ENCODE measurements at places on chromosomes 4 and X.
A peak's percentile ranks its signal among the peaks of the same experiment; 100 is the strongest.

DNA sequence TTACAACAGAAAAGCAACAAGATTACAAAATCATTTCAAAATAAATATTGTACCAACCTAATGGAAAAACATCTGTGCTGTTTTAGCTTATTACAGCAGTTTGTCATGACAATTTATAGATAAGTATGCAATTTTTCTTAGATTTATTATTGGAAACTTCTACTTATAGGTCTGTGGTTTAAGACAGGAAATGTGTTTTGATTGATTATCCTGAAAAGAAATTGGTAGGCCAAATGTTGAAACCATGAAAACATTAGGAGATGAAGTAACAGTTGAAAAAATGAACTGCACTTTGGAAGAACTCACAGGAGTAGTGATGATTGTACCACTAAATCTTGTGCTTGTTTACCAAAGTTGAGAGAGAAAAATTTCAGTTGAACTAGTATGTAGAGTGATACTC lies 162.2 kb upstream of the GIMD1 start:
- no peak for DNase-seq

DNA sequence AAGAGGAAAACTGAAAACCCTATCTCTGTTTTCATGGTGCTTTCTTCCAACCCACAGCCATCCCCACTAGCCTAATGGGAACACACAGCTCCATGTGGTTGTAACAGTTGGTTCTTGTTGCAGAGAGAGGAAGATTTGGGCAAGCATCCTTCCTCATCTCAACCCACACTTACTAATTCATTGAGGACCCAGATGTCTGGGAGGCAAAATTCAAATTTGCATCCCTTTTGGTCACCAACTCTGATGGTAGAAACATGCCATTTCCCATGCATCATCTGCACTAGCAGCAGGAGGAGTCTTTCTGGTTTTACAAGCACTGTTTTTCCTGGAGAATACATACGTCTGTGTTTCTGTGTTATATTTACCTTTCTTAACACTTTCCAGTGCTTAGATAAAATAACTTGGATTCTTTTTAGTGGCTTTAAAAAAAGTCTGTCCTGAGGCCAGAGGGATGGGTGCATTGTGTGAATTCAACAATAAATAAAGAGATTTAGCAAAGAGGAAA lies 301.0 kb downstream of the KCTD8 start:
- no peak for DNase-seq

DNA sequence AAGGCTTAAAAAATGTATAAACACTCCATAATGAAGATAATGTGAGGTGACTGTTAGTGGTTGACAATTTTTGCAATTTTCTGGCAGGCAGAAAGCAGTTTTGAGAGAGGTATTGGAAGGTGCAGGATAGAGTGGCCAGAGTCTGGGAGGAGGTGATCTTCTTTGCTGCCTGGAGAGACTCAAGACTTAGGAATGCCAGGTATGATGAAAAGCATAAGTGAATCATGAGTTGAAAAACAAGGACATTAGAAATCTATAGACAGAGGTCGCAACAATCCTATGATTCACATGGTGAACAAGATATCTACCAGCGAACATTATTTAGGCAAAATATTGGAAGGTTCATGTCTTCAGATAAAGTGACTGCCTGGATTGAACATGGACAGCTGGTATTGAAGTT lies 118.5 kb downstream of the CFAP299 start:
- no peak for DNase-seq

GRCh38 chr4:87499403-87500091 lies 29.6 kb downstream of the SPARCL1 start:
- no peak for DNase-seq

GRCh38 chr4:13783800-13784411 lies 156.4 kb upstream of the BOD1L1 start:
- peak; percentile 95 for DNase-seq

DNA sequence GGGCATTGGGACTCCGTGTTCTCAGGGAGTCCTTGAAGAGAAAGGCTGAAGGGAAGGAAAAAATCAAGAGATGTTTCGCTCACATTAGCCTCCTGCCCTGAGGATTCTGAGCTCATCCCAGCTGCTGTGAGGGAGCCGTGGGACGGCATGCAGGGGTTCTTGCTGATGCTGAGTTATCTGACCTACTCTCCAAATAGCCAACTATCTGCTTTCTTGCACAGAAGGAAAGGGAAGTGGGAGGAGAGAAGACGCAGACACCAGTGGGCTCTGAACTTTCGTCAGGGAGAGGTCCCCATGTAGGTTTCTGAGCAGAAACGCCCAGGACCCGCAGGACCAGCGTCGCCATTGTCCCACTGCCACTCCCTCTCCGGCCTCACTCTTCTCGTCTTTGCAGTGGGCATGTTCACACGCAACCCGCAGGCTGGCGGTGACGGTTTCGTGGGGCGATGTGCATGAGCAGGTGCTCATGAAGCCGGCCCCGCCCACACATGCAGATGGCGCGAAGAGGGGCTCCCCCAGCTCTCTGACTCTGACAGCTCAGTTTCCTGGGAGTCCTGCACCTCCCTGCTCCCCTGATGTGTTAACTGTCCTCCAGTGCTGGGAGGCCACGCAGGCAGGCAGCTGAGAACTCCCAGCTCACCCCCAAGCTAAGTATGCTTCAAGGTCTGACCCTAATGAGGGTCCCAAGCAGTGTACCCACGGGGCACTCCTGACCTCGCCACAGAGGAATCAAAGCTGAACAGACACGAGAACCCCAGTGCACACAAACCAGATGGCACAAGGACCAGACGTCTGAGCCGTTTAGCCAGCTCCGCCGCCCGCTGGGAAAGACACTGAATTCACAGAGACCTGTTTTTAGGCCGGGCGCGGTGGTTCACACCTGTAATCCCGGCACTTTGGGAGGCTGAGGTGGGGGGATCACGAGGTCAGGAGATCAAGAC lies 13.6 kb upstream of the ABLIM2 start:
- DNase-seq, result no peak

DNA sequence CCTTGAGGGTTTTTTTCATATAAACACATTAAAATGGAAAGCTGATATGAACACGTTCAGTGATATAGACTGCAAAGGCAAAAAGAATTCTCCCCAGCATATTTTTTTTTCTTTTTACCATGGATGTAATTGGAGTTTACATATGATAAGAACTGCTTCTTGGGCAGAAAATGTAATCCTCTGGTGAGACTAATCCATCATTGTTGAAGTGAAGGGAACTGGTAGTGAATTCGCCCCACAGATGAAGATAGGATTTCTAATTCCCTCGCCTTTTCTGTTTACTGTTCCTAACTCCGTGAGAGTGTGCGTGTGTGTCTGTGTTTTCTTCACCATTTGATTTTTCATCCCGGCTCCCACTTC lies 88.9 kb downstream of the GPR143 start:
- DNase-seq, result no peak

DNA sequence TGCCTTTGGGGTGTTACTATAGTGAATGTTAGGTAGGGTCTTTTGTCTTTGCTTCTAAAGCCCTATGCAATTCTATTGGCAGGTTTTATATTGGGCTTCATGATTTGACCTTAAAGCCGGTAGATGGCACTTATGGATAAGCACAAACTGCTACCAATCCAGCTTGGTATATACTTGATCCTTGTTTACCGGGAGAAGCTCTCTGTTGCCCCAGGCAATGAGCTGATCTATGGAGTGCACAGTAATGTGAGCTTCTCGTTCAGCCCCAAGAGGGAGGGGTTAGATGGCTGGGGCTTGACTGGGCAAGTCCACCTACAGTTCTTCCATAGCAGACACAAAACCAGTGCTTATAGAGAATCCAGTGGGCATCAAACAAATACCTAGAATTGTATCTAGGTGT lies 287.2 kb upstream of the CT83 start:
- DNase-seq, result no peak

GRCh38 chr4:170671171-170671570 lies 581.4 kb upstream of the AADAT start:
- no peak for DNase-seq

DNA sequence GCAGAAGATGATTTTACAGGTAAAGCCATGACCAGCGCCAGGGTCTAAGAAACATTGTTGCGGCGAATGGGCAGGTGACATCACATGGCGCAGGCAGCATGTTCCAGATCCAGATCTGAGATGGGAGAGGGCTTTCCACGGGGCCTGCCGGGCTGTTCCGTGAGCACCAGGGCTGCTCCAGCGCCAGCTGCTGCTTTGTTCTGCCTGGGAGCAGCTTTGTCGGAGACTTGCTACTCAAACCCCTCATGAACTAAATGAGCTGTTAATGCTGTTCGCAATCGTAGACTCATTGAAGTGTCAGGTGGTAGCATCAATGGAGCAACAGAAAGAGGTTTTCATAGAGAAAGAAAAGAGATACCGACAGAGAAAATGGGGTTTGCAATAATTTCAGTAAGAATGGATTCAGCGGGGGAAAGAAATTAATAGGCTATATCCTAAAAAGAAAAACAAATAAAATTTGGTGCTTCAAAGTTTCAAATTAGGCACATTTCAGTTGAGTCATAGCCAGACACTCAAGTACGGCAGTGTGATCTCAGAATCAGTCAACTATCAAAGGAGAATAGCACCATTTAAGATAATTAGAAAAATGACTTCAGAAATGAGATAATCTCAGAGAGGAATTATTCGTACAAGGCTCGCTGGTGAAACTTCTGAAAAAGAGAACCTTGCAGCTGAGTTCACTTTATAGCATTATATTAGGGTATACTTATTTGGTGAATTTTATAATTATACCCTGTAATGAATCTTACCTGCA lies 23.9 kb downstream of the SORBS2 start:
- DNase-seq, result no peak

- DNase-seq, result no peak
Measured at GRCh38 chr4:78862314-78862737, 76.9 kb downstream of the PAQR3 start.

GRCh38 chr4:161197912-161198311 lies 965.9 kb downstream of the FSTL5 start:
- DNase-seq, result no peak

- peak; percentile 78 for DNase-seq
Measured at GRCh38 chr4:87543835-87544461, 14.8 kb upstream of the SPARCL1 start.

GRCh38 chr4:150050566-150050965 lies 27.7 kb upstream of the DCLK2 start:
- no peak for DNase-seq

GRCh38 chrX:46310815-46311497 lies 234.3 kb downstream of the ZNF674 start:
- DNase-seq, result no peak

DNA sequence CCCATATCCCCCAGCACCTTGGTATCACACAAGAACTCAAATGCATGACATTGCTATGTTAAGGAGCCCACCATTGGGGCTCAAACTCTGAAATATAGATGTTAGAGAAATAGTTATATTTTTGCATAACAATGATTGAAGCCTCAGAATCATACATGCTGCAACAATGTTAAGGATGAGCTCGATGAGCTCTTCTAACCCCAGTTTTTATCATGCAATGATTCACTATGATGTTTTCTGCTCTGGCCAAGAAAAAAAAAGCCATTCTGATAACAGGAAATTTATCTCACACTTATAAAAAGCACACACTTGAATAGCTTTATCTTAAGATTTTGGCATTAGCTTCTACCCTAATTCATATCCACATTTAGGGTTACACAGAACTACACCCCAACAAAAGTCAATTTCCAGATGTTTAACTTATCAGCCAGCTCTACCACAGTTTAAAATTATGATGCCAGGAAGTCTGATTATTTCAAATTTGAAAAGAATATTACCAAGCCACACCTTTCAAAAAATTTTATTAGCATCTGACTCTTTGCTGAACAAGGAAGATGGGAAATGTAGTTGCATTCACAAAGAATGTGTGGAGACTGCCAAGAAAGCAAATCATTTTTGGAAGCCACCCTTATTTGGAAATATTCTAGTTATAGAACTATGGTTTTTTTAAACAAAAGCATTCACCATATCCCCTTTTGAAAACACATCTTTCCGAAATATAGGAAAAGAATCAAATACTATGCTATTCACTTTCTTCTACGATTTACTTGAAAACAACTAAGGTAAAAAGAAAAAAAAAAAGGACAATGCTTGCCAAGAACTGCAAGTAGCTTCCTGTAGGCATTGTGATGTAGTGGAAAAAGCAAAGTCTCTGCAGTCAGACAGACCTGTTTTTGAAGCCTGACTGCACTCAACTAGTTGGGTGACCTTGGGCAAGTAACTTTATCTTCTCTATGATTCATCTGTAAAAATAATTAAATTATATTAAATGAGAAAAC lies 100.8 kb upstream of the PLS3 start:
- DNase-seq, result no peak

DNA sequence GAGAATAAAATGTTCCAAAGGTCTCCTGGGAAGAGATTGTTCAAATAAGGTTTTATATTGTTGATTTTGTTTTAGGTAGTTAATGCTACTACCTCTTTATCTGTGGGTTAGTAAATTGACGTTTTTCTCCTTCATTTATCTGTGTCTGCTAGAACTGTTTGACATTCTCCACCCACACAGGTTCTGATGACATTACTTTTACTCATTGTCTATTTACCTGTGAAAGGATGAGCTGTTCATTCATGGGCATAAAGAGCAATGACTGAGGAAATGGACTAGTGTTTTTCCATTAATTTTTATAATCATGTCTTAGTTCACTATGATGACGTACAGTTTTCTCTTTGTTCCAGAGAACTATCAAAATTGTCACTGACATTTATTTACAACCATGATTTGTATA lies 75.6 kb downstream of the CPE start:
- no peak for DNase-seq

DNA sequence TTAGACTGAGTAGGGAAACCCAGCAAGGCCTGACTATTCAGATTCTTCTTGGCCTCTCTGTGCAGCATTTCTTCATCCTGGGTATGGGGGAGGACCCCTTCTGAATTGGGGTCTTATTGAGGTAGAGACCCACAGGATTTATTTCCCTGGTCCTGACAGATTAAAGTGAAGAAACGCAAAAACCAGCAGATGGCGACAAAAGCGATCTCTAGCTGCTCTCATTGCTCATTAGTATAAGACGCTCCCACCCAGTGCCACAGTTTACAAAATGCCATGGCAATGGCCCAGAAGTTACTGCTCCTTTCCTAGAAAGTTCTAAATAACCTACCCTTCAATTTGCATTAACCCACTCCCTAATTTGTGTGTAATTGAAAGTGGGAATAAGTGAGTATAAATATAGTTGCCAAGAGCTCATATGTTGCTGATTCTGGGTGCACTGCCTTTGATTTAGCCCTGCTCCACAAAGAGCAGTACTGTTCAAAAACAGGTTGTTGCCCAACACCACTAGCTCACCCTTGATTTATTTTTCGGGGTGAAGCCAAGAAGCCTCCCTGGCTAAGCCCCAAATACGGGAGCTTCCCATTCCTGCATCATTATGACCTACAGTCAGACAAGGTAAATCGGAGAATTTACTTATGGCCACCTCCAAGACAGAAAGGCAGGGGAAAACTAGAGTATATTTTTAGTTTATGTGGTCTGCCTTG lies 3.7 kb upstream of the BEX4 start:
- no peak for DNase-seq

- DNase-seq, result no peak
Measured at GRCh38 chrX:31384471-31384870, 312.6 kb upstream of the FTHL17 start.

Data from foreskin melanocyte (primary cell).